ENCODE measurements at places on chromosomes 5 and 9.

GRCh38 chr5:124461941-124462340 lies 284.5 kb downstream of the ZNF608 start:
- no peak for DNase-seq

DNA sequence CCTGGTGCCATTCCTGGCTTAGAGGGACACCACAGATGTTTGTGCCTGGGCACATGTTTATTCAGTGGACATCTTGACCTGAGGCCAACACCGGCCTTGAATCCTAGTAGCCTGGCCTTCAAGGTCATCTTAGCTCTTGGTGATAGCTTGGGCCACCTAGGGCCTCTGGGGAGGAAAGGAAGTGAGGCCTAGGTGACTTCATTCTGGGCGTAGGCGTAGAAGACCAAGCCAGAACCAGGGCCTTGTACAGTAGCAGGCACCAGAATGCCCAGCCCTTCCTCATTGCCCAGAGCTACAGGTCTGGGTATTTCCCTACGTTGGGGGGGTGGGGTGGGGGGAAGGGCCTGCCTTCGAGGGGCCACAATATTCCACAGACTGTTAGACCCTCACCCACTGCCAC lies 33.8 kb downstream of the WNK2 start:
- no peak for DNase-seq

GRCh38 chr9:113930390-113930783 lies 54.3 kb downstream of the ZNF618 start:
- peak; percentile 10 for DNase-seq

- peak; percentile 35 for DNase-seq
Observed at GRCh38 chr5:31161781-31162181, 31.7 kb upstream of the CDH6 start.

DNA sequence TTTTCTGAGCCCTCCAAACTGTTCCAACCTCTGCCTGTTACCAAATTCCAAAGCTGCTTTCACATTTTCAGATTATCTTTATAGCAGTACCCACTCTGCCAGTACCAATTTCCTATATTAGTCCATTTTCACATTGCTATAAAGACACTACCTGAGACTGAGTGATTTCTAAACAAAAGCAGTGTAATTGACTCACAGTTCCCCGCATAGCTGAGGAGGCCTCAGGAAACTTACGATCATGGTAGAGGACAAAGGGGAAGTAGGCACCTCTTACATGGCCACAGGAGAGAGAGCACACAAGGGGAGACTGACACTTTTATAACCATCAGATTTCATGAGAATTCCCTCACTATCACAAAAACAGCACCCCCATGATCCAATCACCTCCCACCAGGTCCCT lies 105.0 kb downstream of the DTWD2 start:
- DNase-seq: no peak

DNA sequence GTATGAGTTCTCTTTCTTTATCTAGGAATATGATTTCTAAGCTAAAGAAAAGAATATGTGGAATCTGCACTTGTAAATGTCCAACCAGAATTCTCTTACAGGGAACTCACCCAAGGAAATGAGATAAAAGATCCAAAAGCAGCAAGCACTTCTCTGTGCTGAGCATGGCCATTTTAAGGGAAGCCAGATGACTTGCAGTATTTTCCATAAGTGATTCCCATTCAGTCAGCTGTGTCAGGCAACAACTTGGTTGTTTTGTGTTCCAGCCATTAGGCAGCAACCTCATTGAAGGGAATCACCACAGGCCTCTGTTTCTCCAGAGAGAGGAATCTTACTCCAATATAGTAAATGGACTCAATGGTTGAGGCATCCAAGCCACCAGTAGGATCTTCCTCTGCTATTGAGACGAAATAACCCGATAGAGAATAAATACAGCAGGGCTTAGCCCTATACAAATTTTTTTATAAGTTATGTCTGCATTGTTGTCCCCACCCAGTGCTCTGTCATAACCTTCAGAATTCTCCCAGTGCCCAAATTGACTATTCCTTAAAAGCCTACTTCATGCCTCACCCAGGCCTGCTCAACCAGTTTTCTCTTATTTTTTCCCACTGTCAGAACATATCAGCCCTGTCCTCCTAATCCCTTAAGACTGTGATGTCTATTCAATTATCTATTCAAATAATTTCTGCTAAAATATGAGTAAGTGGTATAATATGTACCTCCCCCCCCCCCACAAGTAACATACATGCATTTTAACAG lies 236.6 kb downstream of the PJA2 start:
- no peak for DNase-seq

DNA sequence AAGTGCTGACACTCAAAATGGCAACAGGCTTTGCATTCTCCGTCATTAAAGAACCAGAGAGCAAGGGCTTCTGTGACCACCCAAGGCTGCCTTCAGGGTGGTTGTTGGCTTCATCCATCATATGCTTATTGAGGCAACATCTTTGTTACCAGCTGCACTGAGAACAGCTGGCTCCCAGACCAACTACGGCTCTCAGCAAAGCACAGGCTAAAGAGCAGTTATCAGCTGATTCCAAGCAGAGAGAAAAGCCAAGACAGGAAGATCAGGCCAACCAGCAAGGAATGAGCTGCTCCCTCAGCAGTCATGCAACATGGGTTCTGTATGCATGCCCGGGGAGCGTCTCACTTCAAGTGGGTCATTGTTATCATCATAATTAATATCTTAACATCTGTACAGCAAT lies 358.9 kb downstream of the ACTL7B start:
- no peak for DNase-seq

DNA sequence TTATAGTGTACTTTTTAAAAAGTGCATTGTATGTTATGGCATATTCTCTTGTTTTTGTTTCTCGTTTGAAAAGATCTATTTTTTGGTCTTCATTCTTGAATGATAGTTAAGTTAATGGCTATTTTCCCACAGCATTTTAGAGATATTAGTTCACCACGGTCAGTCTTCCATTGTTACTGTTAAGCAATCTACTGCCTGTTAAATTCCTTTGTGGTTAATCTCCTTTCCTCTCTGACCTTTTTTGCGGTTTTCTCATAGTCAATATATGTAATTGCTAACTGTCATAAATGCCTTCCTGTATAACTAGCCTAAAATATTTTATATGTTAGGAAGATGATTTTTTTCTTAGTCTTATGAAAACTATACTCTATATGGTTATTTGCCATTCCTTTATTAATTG lies 250.8 kb upstream of the FBXL7 start:
- DNase-seq: peak; percentile 89

GRCh38 chr9:109934136-109934856 lies 154.3 kb downstream of the PALM2AKAP2 start:
- no peak for DNase-seq

GRCh38 chr5:161009194-161009593 lies 157.2 kb upstream of the ATP10B start:
- no peak for DNase-seq

GRCh38 chr5:90967851-90968250 lies 409.3 kb downstream of the ADGRV1 start:
- no peak for DNase-seq

DNA sequence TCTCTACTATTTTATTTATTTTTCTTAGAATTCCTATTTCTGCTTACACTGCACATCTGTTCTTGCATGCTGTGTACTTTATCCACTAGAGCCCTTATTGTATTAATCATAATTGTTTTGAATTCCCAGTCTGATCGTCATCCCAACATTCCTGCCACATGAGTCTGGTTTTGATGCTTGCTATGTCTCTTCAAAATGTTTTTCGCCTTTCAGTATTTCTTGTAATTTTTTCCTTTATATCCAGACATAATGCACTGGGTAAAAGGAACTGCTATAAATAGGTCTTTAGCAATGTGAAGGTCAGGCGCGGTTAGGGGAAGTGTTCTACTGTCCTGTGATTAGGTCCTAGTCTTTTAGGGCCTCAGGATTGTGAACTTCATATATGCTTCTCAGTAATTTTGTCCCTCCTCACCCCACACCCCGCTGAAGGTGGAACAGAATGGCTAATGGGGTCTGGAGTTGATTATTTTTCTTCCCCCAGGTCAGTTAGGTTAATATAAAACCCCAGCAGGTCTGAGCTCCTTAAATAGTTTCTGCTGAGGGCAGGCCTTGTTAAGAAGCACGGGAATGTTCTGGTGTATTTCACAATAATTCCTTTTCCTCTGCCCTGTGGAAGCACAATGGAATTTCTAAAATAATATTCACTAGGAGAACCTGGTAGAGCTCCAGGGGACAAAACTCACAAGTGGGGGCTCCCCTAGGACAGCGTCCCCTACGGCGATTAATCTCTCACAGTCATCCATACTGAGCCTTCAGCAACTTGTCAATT lies 146.6 kb upstream of the TUT7 start:
- peak; percentile 93 for DNase-seq

GRCh38 chr5:177484902-177485549 lies 11.6 kb upstream of the DBN1 start:
- DNase-seq: peak; percentile 32

GRCh38 chr5:53261245-53261644 lies 151.7 kb upstream of the MOCS2 start:
- DNase-seq: peak; percentile 41

GRCh38 chr5:55364537-55365055 lies 56.8 kb downstream of the MTREX start:
- DNase-seq: no peak

DNA sequence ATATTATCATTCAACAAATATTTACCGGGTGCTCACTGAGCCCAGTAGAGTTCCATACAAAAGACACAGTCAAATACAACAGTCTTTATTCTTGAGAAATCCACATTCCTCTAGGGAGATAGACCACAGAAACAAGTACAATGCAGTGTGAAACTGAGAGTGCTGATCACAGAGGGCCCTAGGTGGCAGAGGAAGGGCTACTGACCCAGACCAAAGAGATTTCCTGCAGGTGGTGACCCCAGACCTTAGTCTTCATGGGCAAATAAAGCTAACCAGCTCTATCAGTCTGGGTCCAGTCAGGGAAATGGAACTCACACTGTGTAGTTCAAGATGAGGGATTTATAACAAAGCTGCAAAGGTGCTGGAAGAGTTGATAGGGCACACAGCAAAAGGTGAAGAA lies 110.4 kb upstream of the SLC27A6 start:
- no peak for DNase-seq

DNA sequence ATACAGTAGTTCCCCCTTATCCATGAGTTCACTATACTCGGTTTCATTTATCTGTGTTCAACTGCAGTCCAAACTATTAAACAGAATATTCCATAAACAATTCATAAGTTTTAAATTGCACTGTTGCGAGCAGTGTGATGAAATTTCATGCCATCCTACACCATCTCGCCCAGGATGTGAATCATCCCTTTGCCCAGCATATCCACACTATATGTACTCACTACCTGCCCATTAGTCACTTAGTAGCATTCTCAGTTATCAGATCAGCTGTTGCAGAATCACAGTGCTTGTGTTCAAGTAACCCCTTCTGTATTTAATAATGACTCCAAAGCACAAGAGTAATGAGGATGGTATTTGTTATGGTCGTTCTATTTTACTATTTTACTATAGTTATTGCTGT lies 51.5 kb downstream of the SHOC1 start:
- DNase-seq: peak; percentile 74

DNA sequence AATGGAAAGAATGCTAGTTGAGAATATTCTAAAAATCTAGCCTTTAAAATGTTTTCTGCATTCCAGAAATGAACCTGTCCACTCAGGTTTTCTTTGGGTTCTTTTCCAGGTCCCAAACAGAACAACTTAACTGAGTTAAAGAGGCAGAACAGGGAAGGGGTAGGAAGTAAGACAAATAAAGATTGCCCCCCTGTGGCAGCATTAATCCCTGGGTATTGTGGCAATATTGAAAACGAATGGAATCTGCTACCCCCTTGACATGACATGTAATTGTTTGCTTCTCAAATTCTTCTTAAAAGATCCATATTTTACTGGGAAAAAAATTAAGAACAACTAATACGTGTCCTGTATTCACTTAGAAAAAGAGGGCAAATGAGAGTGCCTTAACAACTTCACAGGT lies 9.3 kb upstream of the RBM22 start:
- peak; percentile 27 for DNase-seq

DNA sequence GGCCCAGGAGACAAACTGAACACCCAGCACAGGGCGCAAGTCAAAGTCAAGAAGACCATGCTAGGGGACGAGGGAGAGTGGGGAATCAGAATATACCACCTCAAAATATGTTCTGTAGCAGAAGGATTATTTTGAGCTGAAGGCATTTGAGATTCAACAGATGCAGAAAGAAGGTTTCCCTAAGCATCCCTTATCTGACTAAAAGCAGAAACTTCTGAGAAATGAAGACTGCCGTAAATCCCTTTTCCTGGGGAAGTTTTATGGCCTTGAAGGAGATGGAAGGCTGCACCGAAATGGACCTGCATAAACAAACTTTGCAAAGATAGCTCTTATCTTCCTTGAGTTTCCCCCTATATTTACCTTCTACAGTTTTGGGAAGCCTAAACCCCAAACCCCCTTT lies 72.8 kb downstream of the PTTG1 start:
- DNase-seq: no peak

- DNase-seq: no peak
Observed at GRCh38 chr5:56871777-56872176, 37.6 kb upstream of the SETD9 start.

GRCh38 chr5:163552536-163552935 lies 47.1 kb downstream of the MAT2B start:
- no peak for DNase-seq

DNA sequence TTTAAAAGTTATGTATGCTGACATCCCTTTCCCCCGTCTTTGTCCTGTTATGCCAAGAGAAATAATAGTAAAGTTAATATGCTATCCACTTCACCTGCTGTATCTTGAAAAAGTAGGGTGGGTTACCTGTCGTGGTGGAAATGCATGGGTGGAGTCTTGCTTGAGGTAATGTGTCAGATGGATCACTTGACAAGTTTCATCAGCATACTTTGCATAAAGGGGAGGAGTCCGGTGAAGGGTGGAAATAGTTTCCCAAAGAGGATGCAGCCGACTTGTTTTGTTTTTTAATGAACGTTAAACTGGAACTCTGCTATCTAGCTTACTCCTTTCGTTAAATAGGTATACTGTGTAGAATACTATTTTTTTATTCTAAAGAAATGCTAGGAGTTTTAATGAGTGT lies 9.0 kb upstream of the DMRT3 start:
- DNase-seq: no peak

DNA sequence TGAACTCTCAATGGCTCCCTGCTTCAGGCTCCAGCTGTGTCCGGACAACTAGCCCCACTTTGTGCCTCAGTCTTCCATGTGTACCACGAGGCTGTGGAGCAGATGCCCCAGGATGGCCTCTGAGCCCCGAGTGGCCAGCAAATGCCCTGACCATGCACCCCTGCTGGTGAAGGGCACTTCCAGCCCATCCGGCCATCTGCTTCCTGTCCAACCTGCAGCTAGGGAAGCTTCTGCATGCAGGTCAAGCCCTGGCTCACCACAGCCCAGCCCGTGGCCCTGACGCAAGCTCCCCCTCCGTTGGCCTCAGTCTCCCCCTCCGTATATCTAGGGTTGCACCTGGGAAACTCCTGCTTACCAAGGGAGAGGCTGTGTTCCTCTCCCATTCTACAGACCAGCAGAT lies 4.8 kb downstream of the NINJ1 start:
- DNase-seq: no peak

- no peak for DNase-seq
Observed at GRCh38 chr9:129380961-129381401, 202.9 kb upstream of the IER5L start.

GRCh38 chr5:149486726-149487635 lies 64.3 kb downstream of the CSNK1A1 start:
- DNase-seq: peak; percentile 90

Data from EH (cell line).